ENCODE measurements at places on chromosomes 13 and 19.

DNA sequence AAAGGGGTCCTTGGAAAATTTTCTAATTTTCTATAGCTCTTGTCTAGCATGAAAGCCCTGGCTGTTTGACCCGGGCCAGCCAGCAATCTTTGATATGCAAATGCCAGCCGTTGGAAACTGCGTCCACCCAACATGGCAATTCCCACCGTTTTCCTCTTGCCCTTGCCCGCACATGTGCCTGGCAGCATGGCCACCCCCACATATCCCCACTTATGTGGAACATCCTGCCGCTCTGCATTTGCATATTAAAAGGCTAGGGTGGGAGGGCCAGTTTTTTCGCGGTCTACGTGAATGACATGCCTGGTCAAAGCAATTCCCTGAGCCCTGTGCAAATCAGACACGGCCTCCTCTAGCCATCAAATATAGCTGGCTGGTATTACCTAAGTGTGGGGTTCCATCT is 110.3 kb upstream of the TDRD3 start:
- DNase-seq = no peak

GRCh38 chr13:94433055-94433961 is 46.2 kb downstream of the DCT start:
- DNase-seq = no peak

DNA sequence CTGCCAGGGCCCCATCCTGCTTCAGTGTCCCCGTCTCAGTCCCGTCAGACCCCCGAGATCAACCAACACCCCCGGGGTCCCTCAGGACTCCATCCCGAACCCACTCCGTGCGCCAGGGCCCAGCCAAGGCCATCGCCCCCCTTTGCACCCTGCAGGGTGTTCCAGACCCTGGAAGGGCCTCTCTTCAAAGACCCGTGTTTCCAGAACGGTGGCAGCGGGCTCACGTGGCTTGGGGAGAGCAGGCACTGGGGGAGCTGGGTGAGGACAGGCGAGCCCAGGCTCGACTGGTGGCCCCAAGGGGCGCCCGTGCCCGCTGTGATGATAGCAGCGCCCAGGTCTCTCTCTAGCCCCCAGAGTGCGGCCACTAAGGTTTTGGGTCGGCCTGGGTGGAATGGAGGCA is 1.4 kb downstream of the KASH5 start:
- DNase-seq = no peak

DNA sequence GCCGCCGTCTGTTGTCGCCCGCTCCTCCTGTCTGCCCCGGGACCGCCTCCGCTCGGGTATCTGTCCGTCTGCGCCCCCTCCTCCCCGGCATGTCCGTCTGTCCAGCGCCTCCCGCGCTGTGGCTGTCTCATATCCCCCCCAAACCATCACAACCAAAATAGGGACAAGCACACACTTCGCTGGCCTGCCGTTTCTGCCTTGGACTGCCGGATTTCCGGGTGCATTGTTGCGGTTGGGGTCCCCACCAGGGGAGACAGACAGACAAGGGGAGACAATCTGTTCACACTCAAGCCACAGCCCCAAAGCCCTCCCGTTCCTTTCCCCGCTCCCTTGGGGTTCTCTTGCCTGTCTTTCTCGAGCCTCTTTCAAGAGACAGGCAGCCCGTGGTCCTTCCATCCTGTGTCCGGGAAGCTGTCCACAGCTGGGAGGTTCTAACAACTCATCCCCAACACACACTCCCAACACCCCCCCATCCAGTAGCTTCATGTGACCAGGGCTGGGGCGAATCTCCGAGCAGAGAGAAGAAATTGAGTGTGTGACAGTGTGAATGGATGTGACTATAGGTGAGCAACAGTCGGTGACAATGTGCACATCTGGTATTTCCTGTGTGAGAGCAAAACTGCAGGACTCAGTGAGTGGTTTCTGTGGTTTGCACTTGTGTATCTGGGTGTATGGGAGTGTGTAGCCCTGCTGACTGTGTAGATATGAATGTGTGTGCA is 16.5 kb upstream of the FOSB start:
- DNase-seq = no peak

- DNase-seq = no peak
Observed at GRCh38 chr13:36421447-36421846, 10.8 kb upstream of the CCNA1 start.

Data from cortex of kidney (tissue), 1 donor.